Small intestine (tissue), 16 donors: ENCODE measurements at places on chromosomes 7 and 10.

DNA sequence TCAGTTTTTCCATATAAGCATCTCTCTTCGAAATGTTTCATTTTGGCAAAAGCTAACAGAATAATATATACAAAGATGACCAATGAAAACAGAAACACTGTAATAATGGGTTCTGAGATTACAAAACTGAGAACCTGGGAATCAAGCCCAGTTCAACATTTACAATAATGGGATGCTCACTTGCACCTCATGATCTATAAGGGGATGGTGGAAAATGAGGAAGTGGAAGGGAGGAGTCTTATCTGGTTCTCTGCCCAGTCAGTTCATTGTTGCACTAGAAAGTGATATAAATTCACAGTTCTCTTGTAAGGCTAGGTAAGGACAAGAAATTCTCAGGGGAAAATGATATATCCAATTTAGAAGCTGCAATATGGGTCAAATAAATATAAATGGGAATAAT is 31.7 kb upstream of the RHOBTB1 start:
- peak; percentile 15 for DNase-seq

DNA sequence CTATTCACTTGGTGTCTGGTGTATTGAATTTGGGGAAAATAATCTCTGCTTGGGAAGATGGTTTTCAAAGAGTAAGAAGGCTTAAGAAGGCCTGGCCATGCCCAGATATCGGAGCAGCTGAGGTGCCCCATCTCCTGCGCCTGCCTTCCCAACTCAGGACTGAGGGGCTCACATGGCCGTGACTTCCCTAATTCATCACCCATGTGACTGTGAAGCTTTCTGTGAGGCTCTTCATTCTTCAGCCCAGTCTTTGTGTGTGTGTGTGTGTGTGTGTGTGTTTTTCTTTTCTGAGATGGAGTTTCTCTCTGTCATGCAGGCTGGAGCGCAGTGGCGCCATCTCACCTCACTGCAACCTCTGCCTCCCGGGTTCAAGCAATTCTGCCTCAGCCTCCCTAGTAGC is 53.2 kb downstream of the PROSER2 start:
- DNase-seq, result no peak

GRCh38 chr10:132458071-132458585 is 61.1 kb downstream of the PWWP2B start:
- no peak for DNase-seq

GRCh38 chr10:117075064-117075463 is 63.0 kb downstream of the VAX1 start:
- no peak for DNase-seq
